ENCODE measurements at places on chromosomes 3 and 15.

- no peak for DNase-seq
Measured at GRCh38 chr3:1969281-1969680, 129.4 kb upstream of the CNTN4 start.

DNA sequence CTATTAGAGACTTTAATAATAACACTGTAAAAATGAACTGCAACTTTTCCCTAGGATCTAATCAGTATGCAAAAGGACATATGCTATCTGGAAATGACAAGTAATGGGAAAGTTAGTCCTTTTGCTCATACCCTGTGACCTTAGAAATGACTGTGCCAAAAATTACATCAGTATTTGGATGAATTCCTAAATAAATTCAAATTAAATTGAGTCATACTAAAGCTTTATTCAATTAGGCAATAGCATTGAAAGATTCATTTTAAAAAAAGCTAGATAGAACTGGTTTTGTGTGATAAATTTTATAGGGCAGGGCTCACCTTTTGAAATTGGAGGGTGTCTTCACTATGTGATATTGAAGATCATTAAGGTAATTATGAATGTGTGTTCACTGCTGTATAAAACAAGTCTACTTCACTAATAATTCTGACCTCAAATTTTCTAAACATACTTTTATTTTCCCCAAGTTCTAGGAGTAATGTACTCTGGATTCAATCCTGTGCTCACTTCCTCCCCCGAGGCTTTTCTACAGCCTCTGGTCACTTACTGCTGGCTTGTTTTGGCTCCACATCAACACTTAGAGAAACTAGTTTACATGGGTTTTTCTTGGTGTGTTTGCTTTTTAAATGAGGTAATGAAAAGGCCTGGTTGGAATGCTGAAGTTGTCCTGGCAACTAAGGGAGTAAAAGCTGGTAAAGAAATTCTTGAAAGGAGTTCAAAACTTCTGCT, 44.4 kb upstream of the SPTSSB start:
- DNase-seq = no peak

DNA sequence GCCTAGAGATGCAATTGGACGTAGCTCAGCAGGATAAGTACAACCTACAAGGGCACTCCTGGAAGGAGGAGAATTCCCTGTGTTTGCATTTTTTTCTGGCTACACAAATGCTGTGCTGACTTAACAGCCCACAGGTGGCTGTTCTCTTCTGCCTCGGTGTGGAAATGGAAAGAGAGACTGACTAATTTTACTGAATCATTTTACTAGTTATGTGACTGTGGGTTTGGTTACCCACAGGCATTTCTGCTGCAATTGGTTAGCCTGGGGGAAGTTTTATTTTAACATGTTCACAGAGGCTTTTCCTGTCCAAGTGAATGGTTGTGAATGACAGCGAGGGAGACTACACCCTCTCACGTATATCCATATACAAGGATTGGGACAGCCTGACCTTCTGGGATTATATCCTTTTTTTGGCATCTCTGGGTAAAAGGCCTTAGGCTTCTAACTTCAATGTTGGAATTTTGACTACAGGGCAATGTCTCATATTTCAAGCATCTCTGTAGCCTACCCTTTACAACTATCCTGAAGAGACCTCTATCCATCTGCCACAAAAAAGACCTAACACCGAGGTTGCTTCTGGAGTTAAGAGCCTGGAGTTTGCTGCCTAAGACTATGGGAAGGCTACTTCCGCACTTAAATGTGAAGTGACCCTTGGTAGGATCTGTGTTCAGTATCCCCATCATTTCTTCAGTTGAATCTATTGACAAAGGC, 67.2 kb upstream of the TP63 start:
- no peak for DNase-seq

GRCh38 chr3:155335724-155336354, 42.4 kb upstream of the STRIT1 start:
- no peak for DNase-seq

DNA sequence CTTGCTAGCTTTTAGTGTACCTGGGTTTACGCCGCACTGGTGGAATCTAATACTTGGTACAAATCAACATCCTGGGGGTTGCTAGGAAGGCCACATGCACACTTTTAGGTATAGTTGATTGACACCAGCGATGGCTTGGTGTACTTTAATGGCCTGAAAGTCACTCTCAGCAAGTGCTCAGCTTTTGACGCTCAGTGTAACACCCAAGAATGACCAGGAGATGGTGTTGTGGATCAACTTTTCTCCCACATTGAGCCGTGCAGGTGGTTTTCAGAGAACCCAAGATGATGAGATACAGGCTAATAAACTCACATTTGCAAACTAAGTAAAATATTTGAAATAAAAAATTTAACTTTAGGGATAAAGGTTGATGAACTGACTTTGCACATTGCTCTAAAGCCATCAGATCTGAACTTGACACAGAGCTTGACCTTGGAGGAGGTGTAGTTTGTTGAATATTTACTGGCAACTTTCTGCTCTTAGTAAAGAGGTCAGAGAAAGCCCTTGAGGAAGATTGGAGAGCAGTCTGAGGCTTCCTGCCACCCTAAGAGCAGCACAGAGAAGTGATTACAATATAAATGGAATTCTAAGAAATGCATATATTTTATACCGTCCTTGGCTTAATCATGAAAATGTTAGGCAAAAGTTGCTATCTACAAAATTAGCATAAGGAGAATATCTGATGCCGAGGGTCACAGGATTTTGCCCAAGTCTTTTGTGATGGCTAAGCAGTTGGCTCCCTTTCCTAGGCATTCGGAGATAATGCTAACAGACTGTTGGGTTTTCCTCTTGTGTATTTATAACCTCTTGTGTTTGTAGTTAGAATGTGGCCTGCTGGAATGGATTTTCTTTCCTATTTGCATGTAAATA, 143.4 kb upstream of the RASGRP1 start:
- peak; percentile 47 for DNase-seq

DNA sequence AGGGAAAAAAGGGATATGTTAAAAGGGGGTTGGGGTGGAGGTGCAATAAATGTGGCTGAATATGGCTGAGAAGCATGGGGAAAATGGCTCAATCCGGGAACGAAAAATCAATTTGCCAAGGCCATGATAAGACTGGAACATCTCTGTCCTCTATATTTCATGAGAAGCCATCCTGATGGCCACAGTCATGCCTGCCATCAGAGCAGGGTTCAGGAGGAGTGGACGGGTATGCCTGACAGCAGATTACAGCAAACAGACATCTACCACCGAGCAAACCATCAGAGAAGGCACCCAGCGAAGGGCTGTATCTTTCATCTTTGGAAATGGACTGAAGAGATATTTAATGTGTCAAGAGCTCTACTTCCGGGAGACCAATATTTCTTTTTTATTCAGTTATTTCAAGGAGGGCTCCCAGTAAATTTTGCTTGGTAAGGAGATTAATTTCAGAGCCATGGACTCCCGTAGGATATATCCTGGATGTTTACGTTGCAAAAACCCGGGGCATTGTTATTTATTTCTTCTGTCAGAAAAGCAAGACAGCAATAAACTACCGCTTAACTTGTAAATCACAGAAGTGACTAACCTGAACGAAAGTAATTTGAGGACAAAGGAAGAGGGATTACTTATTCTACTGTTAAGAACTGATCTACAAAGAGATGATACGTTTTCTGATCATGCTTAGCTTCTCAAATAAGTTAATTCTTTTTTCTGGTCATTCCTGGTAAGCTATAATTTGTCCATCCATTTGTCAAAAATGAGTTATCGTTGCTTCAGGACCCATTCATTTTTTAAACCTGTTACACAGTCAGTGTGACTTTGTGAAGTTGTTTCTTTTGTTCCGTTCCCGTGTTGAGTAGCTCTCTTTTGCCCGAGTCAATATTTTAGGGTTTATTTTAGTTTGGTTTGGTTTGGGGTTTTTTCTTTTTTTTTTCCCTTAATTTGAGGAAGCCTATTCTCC, 80.6 kb upstream of the CHD2 start:
- no peak for DNase-seq

DNA sequence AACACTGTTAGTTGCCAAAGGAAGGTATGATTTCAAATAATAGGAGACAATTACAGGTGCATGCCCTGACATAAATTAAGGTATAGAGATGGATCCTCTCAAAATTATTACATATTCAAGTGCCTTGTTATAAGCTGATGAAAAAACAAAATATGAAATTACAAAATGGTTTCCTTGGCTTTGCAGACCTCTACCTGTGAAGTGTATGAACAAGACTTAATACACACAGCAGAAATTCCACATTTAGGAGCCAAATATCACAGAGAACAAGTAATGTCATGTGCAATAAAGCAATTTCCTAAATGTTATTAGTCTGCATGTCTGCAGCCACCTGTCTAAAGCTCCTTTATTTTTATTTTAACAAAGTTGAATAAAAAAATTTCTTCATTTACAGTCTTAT, 151.5 kb downstream of the ALCAM start:
- peak; percentile 44 for DNase-seq

DNA sequence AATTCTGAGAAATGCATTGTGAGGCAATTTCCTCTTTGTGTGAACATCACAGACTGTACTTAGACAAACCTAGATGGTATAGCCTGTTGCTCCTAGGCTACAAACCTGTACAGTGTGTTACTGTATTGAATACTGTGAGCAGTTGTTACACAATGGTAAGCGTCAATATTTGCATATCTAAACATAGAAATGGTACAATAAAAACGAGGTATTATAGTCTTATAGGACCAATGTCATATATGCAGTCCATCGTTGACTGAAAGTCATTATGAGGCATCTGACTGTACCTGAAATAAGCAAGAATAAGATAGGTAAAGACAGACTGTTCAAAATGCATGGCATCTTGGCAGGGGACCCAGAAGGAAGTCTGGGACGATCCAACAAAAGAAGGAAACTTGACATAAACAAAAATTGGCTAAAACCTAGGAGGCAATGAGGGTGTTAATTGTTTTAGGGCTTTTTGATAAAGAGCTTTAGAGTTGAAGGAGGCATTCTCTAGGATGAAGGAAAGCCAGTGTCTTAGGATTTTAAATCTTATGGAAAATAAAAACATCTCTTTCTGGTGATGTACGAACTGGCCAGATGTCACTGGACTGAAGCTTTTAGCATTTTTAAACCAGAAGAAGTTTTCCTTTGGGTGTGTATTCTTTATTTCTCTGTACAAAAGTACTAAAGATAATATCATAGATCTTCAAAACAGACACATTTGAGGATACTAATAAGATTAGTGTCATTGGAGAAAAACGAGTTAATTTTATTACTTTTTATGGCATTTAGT, 9.2 kb upstream of the SPRED1 start:
- DNase-seq = no peak

DNA sequence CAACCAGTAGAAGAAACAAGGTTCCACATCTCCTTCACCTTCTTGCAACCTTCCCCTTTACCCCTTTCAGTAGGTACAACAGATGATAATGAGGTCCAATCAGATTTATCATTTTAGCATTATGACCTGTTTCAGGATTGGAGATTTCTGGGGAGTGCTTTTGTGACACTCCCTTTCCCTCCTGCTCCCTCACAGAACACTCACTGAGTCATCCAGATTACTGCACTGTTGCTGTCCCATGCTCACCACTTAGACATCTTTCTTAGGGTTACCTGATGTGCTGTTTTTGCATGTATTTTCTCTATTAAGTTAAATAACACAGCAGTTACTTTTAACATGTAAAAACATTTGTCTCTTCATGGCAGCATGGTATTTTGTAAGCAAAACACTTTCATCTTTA, 118.5 kb downstream of the MFSD1 start:
- DNase-seq = no peak

DNA sequence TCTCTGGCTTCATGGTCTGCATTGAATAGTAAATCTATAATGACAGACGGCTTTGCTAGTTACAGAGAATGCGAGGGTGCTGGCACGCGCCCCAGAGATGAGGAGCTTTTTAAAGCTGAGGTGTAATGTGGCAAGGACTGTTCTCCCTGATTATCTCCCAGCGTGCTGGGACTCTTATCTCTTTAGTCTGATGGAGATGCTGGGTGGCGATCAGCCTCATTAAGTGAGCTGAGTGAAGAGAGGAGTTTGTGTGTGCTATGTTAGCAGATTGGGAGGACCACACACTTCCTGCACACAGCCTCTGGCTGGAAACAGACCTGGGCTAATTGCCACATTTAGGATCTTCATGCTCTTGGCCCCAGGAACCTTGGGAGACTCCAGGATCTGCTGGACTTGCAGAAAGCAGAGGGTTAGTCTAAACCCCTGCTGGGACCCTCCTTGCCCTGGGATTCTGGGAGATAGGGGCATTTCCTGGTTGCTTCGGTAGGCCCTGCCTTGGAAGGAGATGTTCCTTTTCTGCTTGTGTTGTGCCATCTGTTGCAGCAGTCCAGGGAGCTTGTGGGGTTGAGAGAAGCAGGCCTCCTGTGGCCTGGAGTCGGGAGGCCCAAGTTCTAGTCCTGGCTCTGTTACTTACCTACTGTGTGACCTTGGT, 15.0 kb downstream of the PDIA5 start:
- peak; percentile 23 for DNase-seq

GRCh38 chr15:61186905-61187741, 42.0 kb downstream of the RORA start:
- no peak for DNase-seq

DNA sequence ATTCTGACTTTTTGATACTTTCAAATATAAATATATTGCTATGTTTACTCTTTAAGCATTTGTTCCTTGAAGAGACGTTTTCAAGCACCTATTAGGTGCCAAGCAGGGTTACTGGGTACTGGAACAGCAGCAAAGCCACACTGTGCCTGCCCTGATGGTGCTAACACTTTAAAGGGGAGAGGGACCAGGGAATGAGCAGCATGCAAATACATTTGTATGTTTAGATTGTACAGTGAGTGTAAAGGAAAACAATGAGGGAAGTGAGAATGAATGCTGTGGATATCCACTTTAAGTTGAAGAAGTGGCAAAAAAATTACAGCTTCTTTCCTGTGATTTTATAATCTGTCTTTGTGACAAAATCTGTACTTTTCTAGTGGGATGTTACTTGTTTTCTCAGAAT, 400.2 kb upstream of the ATP11B start:
- no peak for DNase-seq

- DNase-seq = peak; percentile 28
Measured at GRCh38 chr3:62201438-62202035, 171.8 kb downstream of the FEZF2 start.

Data from NCI-H2081 (cell line).